H9 (cell line): ENCODE measurements at places on chromosomes 12 and 14. TPM values are rescaled to one million over a fixed set of nuclear protein-coding genes. Genes with fewer than 3 reads are reported as not detected.

- no peaks in the 10 kb centered on the region for H3K4me1 ChIP-seq
- no peak for DNase-seq
- no peak overlapping the region for H3K4me3 ChIP-seq
- H3K27ac ChIP-seq, result no peak overlapping the region
These were observed 172.1 kb downstream of the TSPAN9 start for GRCh38 chr12:3249081-3249800.

DNA sequence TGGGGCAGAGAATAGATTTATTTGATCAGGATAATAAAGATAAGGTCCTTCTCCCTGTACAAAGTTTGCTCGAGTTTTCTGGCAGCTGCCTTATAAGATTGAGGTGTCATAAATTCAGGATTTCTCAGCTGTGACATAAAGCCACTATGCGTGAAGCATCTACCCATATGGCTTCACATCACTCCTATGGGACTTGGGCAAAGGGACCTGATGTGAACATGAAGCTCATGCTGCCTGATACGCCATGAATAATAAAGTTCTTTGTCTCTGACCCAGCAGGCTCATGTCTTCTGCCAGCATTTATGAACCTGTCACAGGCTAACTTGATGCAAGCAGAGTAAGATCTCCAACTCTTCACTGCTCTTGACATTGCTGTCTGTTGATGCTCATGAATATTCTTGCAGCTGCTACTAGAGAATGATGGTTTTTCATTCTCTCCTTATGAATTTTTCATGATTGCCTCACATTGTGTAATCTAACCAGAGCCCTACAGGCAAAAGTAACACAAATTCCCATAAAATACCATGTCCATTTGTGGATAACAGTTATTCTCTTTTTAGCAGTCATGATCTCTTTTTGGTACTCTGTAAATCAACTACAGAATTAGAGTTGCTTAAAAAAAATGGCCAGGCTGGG lies 49.0 kb upstream of the CPNE8 start:
- no peaks in the 10 kb centered on the region for H3K4me1 ChIP-seq
- no peak overlapping the region for H3K4me3 ChIP-seq
- no peak for DNase-seq
- H3K27me3 ChIP-seq, result no peaks in the 10 kb centered on the region
- no peak overlapping the region for H3K27ac ChIP-seq

The KLHL33 gene
- total RNA-seq, result 0.04 TPM in 2 replicates

GRCh38 chr12:107118624-107119023 lies 25.3 kb upstream of the CRY1 start:
- no peak for DNase-seq
- H3K27me3 ChIP-seq, result no peaks in the 10 kb centered on the region
- H3K4me3 ChIP-seq, result no peak overlapping the region

DNA sequence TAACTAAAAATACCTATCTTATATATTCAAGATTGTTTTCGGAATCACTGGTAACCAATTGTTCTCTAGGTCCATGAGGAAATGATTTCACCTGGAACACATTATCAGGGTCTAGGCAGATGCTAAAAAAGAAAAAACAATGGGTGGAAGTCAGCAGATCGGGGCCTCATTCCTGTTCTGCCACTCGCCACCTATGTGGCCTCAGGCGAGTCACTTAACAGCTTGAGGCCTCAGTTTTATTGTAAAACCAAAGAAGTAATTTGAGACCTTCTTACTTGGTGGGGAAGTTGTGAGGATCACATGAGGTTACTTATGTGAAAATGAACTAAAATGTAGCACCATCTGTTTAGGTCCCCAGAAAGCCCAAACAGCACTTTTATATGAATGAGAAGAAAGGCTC lies 6.2 kb upstream of the RNASE10 start:
- H3K4me1 ChIP-seq, result peaks cover 2% of the 10 kb centered on the region; the same call in 1 of the 2 replicates
- H3K27me3 ChIP-seq, result no peaks in the 10 kb centered on the region
- no peak overlapping the region for H3K27ac ChIP-seq
- no peaks in the 10 kb centered on the region; the same call in 1 of the 2 replicates for H3K36me3 ChIP-seq
- peak; percentile 46 for DNase-seq
- H3K4me3 ChIP-seq, result no peak overlapping the region

- no peak for DNase-seq
- H3K4me1 ChIP-seq, result no peaks in the 10 kb centered on the region; the same call in 1 of the 2 replicates
- no peaks in the 10 kb centered on the region for H3K36me3 ChIP-seq
- no peaks in the 10 kb centered on the region for H3K27me3 ChIP-seq
- H3K27ac ChIP-seq, result no peak overlapping the region
These were observed 24.3 kb downstream of the CFAP54 start for GRCh38 chr12:96513681-96514080.

The SAMD15 gene
- total RNA-seq, result 1.1 and 2.7 TPM in 2 replicates

- H3K36me3 ChIP-seq, result no peaks in the 10 kb centered on the region
- DNase-seq, result no peak
- H3K27ac ChIP-seq, result no peak overlapping the region
- H3K4me3 ChIP-seq, result no peak overlapping the region
- H3K27me3 ChIP-seq, result no peaks in the 10 kb centered on the region
- H3K4me1 ChIP-seq, result no peaks in the 10 kb centered on the region
These were observed 247.0 kb downstream of the EMP1 start for GRCh38 chr12:13443498-13443897.

GRCh38 chr12:105907982-105908381 lies 230.8 kb downstream of the NUAK1 start:
- H3K27ac ChIP-seq, result no peak overlapping the region
- no peaks in the 10 kb centered on the region for H3K4me1 ChIP-seq
- no peak overlapping the region for H3K4me3 ChIP-seq
- no peaks in the 10 kb centered on the region for H3K36me3 ChIP-seq
- DNase-seq, result no peak

DNA sequence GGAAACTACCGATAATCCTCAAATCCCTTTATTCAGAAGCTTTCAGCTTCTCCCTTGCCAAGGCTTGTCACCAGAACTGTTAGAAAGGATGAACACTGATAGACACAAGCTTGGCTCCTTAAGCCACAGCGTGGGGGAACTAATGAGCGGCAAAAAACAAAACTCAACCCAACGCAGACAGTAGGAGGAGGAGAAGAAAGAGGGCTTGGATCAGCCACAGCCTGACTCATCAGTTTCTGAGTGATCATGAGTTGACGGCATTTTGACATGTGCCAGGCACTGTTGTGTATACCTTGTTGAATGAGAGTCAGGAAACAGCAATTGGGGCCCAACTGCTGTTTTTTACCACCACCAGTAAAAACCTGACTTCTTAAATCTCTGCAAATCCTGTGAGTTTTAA lies 23.7 kb downstream of the PLXNC1 start:
- H3K27me3 ChIP-seq, result peaks cover 70% of the 10 kb centered on the region
- no peaks in the 10 kb centered on the region for H3K4me1 ChIP-seq
- H3K27ac ChIP-seq, result no peak overlapping the region
- no peak for DNase-seq

- no peak overlapping the region for H3K4me3 ChIP-seq
- H3K27ac ChIP-seq, result no peak overlapping the region
- no peaks in the 10 kb centered on the region for H3K36me3 ChIP-seq
These were observed 22.4 kb downstream of the PROX2 start for GRCh38 chr14:74853581-74853980.

The RFX4 gene
- total RNA-seq, result 0.13 and 0.57 TPM in 2 replicates

DNA sequence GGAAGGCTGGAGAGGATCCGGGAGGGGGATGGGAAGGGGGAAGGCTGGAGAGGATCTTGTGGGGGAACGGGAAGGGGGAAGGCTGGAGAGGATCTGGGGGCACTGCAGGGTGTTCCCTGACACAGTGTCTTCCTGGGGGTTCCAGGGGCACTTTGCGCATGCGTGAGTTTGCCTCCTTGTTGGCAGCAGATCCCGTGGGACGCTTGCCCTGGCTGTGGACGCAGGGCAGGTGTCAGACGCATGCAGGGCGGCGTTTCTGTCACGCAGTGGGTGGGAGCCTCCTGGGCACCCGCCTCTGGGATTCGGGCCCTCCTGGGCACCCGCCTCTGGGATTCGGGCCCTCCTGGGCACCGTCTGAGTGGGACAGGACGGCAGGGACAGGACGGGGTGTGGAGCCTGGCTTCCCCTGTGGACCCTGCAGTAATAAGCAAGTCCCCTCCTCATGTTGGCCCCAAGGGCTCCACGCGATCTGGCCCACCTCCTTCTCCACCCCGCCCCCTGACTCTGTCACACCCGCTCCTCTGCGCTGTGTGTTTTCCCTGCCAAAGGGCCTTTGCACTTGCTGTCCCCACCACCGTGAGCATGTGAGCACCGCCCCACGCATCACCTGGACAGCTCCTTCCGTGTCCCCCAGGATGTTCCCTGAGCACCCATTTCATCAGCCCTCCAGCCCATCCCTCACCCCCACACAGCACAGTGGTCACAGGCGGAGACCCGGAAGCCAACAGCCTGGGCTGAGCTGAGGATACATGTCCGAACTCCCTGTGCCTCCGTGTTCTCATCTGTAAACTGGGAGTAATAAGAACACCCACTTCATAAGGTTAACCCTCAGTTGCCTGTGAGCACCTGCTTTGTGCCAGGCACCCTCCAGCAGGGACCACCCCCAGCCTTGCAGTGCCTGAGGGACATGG lies 4.4 kb downstream of the MMP17 start:
- H3K27ac ChIP-seq, result no peak overlapping the region
- no peaks in the 10 kb centered on the region for H3K4me1 ChIP-seq
- H3K4me3 ChIP-seq, result no peak overlapping the region
- DNase-seq, result no peak

The KRT75 gene
- not detected in 2 replicates for total RNA-seq

The TPPP2 gene
- not detected in 2 replicates for total RNA-seq

The VDR gene
- 0.61 and 0.70 TPM in 2 replicates for total RNA-seq

DNA sequence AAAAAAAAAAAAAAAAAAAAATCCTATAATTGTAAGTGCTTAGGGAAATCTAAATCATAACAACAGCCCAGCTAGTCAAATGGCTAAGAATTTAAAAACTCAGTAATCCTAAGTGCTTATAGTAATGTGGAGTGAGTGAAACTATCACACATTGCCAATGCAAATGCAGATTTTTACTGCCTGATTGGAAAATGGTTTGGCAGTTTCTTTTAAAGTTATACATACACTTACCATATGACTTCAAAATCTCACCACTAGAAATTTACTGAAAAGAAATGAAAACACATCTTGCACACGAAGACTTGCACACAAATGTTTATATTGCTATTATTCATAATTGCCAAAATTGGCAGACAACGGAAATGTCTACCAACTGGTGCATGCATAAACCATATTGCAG lies 51.3 kb upstream of the STXBP6 start:
- H3K4me1 ChIP-seq, result no peaks in the 10 kb centered on the region
- no peak for DNase-seq
- no peaks in the 10 kb centered on the region for H3K36me3 ChIP-seq
- no peaks in the 10 kb centered on the region for H3K27me3 ChIP-seq
- H3K4me3 ChIP-seq, result no peak overlapping the region
- no peak overlapping the region for H3K27ac ChIP-seq

GRCh38 chr14:23776296-23776695 lies 140.1 kb downstream of the DHRS2 start:
- no peak overlapping the region for H3K27ac ChIP-seq
- peaks cover 22% of the 10 kb centered on the region for H3K36me3 ChIP-seq
- no peaks in the 10 kb centered on the region for H3K4me1 ChIP-seq
- no peak overlapping the region for H3K4me3 ChIP-seq

DNA sequence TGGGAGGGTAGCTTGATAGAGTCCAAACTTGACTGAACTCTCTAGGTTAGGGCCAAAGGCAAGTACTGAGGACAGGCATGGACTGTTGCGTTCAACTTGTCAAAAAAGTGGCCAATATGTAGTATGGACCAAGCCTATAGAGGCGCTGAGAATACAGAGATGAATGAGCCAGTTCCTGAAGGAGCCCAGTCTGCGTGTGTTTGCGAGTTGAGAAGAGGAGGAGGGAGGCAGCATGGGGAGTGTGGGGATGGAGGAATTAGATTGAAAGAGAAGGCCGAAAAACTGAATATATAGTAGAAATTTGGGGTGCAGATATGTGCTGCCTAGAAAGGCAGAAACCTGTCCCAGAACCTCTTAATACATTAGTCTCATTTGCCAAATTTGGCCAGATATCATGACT lies 412.4 kb downstream of the PCNX1 start:
- H3K27me3 ChIP-seq, result no peaks in the 10 kb centered on the region
- no peak overlapping the region for H3K27ac ChIP-seq
- H3K4me1 ChIP-seq, result peaks cover 4% of the 10 kb centered on the region; the same call in 1 of the 2 replicates
- DNase-seq, result no peak
- peak overlapping the region; percentile 92 for H3K4me3 ChIP-seq

- H3K4me1 ChIP-seq, result no peaks in the 10 kb centered on the region
- DNase-seq, result no peak
- H3K27ac ChIP-seq, result no peak overlapping the region
- H3K27me3 ChIP-seq, result no peaks in the 10 kb centered on the region
- no peak overlapping the region for H3K4me3 ChIP-seq
These were observed 561.0 kb upstream of the TBX3 start for GRCh38 chr12:115245020-115245419.

GRCh38 chr14:55609681-55610080 lies 29.7 kb downstream of the KTN1 start:
- H3K36me3 ChIP-seq, result peaks cover 19% of the 10 kb centered on the region
- H3K4me1 ChIP-seq, result peaks cover 8% of the 10 kb centered on the region; the same call in 1 of the 2 replicates
- no peak overlapping the region for H3K4me3 ChIP-seq
- no peaks in the 10 kb centered on the region for H3K27me3 ChIP-seq

DNA sequence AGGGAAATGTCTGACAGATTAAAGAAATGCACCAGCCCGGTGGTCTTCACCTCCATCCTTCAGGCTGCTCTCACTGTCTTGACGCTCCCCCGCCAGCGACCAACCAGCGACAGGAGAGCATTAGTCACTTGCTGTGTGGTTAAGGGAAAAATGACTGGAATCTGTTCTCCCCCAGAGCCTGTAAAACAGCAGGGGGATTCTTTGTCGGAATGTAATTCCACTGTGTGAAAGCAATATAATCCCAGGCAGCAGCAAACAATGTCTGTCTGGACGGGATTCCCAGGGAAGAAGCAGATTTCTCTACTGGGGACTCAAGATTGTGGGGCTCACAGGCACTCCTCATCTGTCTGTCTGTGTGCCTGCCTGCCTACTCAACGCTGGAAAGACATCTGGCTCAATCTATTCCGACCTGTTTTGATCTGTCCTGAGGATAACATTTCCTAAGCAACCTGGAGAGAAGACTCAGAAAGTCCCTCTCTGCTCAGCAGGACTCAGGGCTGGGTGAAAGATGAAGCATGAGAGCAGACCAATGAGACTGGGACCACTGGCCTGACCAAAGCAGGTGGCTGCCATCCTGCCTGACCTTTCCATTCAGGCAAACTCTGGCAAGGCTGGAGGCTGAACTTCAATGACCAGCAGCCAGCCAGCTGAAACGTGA lies 54.6 kb downstream of the NUAK1 start:
- H3K4me1 ChIP-seq, result peaks cover 4% of the 10 kb centered on the region; the same call in 1 of the 2 replicates
- H3K36me3 ChIP-seq, result peaks cover 8% of the 10 kb centered on the region; the same call in 2 of the 3 replicates
- peak; percentile 74 for DNase-seq
- H3K27me3 ChIP-seq, result no peaks in the 10 kb centered on the region
- no peak overlapping the region for H3K4me3 ChIP-seq
- H3K27ac ChIP-seq, result no peak overlapping the region

The CRIP1 gene
- 6.9 and 8.8 TPM in 2 replicates for total RNA-seq
